Adipocyte (in vitro differentiated cells): ENCODE measurements at places on chromosomes 7 and 10.

DNA sequence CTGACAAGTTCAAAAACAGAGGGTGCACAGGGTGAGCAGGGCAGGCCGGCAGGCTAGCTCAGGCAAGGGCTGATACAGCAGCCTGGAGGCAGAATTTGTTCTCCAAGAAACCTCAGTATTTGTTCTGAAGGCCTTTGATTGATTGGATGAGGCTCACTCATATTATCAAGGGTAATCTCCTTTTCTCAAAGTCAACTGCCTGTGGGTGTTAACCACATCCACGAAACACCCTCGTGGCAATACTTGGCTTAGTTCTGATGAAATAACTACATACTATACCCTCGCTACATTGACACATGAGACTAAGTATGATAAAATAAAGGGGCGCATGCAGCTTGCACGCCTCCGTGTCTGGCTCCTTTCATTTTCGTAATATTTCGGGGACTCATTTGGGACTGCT, 4.4 kb upstream of the PPP2R2D start:
- DNase-seq, result no peak

- DNase-seq, result peak; percentile 20
Measured at GRCh38 chr7:98165827-98166667, 45.2 kb upstream of the BHLHA15 start.

GRCh38 chr10:133318494-133319127, 9.9 kb downstream of the ZNF511 start:
- DNase-seq, result peak; percentile 84

DNA sequence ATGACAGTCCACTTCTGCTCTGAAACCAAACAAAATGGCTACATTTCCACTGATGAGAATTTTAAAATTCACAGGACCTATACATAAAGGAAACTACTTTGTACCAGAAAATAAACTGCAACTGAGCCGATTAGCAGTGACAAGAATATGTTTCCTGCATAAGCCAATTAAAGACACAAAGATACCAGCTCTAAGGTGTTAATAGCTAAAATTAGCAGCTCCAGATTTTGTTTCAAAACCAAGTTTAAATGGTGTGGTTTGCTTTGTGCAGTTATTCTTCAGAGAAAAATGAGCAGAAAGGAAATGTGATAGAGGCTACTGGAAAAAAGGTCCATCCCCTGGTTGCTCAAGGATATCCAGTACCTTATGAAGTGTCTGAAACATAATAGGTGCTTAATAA, 123.2 kb downstream of the ANK3 start:
- no peak for DNase-seq

DNA sequence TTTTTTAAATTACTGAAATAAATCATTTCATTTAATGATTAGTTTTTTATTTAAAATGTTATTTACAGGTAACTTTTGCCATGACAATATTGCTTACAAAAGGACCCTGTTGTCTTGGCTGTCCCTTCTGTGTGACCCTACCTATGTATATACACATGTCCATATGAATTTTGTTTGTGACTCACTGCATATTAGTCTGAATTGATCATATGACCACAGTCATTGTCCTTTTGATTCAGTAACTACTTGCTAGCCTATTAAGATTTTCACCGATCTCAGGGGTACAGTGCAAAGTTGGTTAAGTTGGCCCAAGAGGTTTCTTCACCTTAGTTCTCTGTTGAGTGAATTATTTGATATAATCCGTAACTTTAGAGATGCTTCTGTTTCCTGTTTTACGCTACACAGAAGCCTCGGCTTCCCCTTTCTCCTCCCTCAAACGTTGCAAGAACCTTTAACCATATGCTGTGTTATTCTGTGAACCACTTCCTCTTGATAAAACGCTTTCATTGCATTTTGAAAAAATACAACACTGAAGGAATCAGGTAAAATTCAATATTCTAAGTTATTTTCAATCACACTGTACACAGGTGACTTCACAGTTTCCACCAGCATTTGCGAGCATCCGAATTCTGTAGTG, 43.9 kb downstream of the APBB1IP start:
- DNase-seq, result no peak

- DNase-seq, result no peak
Measured at GRCh38 chr10:121240556-121240955, 357.7 kb downstream of the FGFR2 start.

DNA sequence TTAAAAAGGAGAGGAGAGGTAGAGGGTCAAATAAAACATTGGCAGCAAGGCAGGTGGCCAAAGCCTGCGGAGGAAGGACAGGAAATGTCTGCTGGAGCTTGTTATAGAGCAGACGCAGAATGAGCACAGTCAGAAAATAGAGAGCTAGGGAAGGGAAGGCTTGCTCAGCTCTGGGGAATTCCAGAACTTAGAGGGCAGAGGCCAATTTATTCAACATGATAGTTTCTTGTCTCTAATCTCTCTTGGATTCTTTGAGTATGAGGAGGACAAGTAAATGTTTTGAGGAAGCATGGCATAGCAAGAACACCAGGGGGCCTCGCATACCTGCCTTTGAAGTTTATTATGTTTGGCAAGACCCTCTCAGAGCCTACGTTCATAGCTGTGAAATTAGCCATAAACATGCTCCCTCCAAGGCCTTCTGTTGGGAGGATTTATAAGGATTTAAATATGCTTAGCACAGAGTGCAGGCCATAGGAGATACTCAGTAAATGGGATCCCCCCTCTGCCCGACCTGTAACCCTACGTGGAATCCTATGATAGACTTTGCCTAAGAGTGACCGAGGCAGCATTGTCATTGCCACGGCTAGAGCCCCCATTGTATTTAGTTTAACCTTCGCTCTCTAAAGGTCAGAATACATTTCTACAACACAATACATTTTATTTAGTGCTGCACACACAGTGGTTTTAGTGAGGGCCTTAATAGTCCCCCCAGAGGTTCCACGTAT, 293.9 kb downstream of the CCDC3 start:
- peak; percentile 90 for DNase-seq

DNA sequence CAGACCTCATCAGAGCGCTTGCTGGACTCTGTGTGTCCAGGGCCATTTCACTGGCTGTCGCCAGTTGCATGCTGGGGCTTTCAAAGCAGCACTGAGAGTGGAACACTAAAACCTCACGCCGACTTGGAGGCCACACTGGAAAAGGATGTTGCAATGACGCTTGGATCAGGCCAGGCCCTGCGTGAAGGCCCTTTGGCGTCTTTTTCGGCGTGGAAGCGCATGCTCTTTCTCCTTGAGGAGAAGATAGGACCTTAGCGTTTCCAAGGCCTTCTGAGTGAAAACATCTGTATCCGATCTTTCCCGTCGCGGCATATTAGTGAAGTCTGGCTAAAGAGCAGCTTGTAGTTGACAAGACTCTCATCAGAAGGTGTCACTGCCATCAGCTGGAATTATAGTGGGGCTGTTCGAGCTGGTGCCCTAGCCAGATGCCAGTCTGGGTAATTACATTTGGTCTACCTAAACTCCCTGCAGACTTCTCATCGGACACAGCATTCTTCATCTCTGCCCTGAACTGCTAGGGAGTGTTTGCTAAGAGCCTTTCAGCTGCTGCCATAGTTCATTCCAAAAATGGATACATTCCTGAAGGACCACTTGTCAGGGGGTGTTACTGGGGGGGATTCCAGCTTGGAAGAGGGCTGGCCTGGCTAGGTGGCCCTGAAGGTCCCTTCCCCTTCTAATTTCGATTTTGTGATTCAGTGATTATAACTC, 167.7 kb upstream of the TCF7L2 start:
- no peak for DNase-seq

- DNase-seq, result peak; percentile 14
Measured at GRCh38 chr7:1931256-1931950, 261.3 kb downstream of the ELFN1 start.

GRCh38 chr10:112375721-112376395, 1.9 kb downstream of the ACSL5 start:
- DNase-seq, result peak; percentile 30

DNA sequence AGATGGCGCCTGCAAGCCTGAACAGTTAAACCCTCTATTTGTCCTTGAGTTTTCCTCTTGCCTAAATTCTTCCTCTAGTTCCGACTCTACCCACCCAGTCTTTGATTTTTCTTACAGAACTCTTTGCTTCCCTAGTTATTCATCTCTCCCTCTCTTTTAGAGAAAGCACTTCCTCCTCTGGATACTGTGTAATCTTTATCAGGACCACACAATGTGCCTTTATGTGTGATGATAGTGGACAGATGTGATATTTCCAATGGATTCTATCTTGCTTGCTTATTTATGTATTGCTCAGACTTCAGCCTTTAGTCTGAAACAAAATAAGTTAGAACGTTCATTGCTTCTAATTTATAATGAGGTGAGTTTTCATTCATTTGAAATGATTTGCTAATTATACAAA, 79.5 kb upstream of the CAV2 start:
- no peak for DNase-seq

- peak; percentile 93 for DNase-seq
Measured at GRCh38 chr10:110137142-110137545, 70.3 kb upstream of the MXI1 start.

DNA sequence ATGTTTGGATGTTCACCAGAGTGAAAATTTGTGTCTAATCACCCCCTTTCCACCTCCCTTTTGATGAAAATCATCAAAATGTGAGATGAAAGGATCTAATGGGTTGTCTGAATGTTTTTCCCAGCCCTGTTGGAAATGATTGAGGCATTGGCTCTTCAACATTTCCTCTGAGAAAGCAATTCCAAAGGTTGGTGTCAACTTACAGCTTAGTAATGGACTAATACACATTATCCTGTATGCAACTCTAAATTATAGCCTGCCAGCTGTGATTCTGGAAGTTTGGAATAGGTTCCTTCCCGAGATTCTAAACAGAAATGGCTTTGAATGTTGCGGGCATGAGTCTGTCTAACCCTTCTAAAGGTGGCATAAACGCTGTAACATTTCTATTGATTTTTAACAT, 152.9 kb downstream of the DYNC1I1 start:
- no peak for DNase-seq

GRCh38 chr10:62688971-62689700, 115.4 kb upstream of the ADO start:
- DNase-seq, result no peak

DNA sequence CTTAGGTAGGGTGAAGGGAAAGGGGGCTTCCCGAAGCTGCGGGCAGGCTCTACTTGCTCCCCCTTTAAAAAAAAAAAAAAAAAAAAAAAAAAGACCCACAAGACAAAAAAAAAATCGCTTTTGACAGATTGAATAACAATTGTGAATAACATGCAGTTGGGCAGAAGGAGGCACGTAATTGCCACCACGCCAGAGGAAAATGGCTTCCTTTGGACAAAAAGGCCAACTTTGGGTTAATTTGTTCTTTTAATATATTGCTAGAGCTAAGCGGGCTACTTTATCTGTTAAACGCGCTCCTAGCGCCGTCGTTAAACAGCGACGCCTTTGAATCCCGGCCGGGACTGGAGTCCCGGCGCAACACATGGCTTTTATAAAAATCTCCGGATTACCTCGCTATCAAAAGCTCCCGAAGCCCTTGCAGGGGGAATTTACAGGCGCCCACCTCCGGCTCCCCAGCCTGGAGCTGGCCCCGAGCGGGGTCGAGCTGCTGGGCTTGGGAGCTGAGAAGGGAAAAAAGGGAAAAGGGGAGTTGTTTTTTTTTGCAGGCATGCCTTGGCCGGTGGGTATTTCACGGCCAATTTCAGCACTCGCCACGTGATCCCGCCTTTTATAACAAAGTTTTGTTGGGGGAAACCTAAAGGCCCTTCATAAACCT, 1.2 kb downstream of the HOXA11 start:
- DNase-seq, result no peak

- no peak for DNase-seq
Measured at GRCh38 chr10:49327036-49327813, 28.3 kb downstream of the C10orf71 start.

GRCh38 chr7:42278344-42278743, 41.3 kb upstream of the GLI3 start:
- no peak for DNase-seq

- no peak for DNase-seq
Measured at GRCh38 chr10:84668186-84668763, 339.9 kb downstream of the CCSER2 start.

DNA sequence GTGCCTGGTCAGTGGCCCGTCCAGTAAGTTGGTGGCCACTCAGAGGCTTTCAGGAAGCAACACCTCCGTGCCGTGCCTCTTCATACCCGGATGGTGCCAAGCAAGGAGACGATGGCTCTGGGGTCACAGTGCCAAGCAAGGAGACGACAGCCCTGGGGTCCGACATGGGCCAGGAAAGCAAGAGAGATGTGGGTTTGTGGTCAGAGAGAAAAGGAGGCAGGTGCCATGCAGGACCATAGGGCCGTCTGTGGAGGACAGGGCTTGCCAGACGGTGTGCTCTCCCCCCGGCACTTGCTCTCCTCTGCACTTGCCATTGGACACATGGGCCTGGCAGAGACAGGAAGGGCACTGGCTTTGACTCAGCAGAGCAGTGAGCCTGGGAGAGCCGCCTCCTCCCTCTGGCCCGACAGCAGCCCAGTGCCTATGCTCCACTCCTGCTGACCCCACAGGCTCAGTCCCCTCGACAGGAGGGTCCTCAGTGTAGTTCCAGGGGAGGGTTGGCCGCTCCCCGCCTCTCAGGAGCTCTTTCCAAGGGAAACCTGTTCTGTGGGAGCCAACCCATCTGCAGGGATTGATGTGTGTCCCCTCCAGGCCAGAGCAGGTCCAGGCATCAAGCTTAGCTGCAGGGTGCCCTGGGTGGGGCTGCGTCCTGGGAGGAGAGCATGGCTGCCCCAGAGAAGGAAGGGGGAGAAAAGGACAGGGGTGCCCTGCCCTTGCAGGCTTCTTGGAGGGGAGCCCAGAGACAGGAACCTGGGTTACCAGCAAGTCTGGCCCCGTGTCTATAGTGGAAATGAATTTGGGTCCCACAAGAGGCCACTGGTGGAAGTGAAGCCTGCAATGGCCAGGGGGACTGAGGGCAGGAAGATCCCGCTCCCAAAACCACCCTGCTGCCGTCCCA, 7.6 kb upstream of the CALML5 start:
- no peak for DNase-seq

DNA sequence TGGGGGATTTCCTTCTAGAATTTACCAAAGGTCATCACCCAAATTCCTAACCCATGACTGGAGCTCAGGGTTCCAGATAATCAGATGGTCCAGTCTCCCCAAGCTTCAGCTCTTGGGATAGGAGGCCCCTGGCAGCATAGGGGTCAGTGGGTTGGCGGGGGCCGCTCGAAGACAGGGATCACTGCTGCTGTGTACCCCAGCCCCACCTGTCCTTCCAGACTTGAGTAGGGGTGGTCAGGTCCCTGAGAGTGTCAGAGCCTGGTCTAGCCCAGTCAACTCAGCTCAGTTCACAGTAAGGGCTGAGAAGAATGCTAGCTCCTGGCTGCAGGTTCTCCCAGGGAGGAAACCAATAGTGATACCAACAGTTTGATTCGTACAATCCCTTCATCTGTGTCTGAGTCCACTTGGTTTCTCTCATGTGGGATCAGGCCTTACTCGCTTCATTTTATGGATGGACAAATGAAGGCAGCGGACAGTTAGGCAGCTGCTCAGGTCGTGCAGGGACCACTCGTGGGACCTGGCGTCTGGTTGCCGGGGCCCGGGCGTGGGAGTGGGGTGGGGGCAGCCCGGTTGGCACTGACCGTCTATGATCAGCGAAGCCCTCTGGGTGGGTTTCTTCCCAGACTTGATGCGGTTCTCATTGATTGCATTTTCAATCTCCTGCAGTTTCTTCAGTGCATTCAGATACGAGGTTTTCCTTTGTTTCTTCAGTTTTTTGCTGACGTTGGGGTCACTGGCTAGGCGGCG, 78.9 kb downstream of the PRPF18 start:
- DNase-seq, result no peak
